Activated naive CD4-positive, alpha-beta T cell treated with anti-CD3 and anti-CD28 coated beads, Interleukin-2, amount 50 U/mL, for 72 hours (primary cell): ENCODE measurements at places on chromosomes 13 and 19.

DNA sequence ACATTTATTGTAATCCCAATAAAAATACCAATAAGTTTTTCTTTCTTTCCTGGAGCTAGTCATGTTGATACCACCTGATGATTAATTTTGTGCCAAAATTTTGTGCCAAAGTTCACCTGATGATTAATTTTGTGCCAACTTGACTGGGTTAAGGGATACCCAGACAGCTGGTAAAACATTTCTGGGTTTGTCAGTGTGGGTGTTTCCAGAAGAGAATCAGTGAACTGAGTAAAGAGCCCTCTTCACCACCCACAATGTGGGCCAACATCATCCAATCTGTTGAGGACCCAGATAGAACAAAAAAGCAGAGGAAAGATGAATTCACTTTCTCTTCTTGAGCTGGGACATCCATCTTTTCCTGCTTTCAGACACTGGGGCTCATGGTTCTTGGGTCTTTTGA is 292.9 kb downstream of the LMO7 start:
- no peak for DNase-seq

- no peak for DNase-seq
Measured at GRCh38 chr13:22064854-22065620, 394.2 kb downstream of the FGF9 start.

DNA sequence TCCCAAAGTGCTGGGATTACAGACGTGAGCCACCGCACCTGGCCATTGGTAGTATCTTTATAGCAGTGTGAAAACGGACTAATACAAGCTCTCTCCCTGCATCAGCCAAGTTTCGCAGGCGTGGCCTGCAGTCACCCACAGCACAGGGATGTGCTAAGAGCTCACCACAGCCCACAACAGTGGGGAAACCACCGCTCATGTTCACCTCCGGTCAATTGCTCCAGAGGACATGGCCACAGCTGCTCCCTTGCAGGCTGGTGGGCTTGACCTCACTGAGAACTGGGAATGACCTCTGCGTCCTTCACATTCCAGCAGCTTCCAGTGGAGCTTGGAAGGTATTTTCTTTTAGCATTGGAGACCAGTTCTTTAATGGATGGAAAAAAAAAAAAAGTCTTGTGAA is 156.4 kb downstream of the KCTD15 start:
- DNase-seq = no peak

GRCh38 chr19:45455707-45456499 is 11.9 kb upstream of the FOSB start:
- peak; percentile 91 for DNase-seq

DNA sequence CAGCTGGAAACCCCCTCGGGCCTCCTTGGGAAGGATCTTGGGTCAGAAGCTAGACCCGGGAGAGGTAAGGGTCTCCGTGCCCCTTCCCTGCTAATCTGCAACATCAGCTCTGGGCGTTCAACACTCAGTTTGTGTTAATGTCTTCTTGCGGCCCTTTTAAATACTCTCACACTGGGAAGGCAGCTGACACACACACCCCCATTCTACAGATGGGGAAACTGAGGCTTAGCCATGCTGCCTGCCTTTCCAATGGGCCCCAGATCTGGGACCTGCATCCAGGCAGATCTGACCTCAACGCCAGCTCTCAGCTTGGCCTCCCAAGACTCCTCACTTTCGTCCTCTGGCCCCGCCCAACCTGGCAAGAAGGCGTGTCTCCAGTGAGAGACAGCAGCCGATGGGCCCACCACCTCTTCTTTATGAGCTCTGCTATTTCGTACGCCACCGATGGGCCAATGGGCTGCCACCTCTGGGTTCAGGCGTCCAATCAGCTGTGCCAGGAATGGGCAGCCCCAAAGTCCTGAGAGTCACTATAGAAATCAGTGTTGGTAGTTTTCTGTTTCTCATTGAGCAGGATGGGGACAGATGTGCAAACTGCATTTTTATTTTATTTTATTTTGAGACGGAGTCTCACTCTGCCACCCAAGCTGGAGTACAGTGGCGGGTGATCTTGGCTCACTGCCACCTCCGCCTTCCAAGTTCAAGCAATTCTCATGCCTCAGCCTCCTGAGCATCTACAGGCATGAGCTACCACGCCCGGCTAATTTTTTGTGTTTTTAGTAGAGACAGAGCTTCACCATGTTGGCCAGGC is 43.8 kb downstream of the DNM2 start:
- DNase-seq = no peak

DNA sequence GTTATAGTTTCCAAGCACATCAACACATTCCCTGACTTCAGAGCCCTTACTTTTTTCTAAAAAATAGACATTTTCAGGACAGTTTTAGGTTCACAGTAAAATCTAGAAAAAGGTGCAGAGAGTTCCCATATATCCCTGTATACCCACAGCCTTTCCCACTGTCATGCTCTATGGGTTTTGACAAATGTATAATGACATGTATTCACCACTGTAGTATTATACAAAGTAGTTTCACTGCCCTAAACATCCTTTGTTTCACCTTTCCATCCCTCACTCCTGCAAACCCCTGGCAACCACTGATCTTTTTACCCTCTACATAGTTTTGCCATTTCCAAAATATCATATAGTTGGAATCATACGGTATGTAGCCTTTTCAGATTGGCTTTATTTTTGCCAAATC is 15.6 kb downstream of the NAA16 start:
- no peak for DNase-seq

DNA sequence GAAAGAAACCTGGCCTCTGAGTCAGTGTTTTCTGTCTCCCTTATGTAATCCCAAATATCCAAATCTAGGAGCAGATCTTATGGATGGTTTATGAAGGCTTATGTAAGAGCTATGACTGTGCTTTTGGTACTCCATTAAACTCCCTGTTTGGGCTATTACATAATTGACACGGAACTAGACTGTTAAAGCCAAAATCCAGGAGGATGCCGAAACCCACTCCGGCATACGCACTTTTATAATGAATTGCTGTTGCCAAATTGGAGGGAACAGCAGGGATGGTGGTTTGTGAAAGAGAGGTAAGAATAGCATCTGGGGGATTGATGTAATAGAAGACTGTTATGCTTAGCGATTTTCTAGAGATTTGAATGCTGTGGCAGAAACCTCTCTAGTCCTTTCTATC is 2.0 kb downstream of the MTUS2 start:
- DNase-seq = no peak

- no peak for DNase-seq
Measured at GRCh38 chr13:58087566-58087965, 456.0 kb downstream of the PCDH17 start.

DNA sequence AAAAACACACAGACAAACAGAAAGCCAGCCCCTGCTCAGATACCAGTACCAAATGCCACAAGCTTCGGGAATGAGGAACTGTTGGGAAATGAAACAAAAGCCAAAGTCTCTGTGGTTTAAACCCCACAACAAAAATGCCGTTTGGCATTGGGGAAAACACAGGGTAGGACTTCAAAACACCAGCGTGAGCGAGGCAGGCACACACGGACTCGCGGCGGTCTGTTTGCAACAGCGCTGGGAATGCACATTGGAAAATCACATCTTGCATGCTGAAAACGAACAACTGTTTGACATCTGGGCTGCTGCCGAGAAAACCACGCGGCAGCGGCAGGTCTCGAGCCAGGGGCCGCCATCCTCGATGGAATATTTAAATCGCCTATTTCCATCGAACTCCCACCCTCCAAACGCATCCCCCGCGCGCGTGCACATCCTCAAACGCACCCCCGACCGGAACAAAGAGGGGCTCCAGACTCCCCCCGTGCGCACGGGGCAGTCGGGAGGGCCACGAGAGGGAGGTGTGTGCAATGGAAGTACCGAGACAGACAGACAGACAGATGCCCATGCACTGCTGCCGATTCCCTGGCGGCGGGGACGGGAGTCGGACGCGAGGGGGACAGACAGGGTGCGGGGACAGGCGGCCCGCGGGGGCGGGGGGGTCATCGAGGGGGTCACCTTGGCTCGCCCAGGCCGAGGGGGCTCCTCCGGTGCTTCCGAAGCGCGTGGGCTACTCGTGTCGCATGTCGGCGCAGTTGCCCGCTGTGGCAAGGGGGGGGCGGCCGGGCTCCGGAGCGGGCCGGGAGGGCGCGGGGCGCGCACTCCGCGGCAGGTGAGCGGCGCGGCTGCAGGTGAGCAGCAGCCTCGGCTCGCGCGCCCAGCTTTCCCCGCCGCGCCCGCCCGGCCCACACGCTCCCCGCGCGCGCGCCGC is at the start of gene GPR12:
TSS of gene GPR12 (minus strand) at position 880 of the 925 bp plus-strand sequence. CDS start 959 bp downstream, outside the sequence.
- no peak for DNase-seq

- no peak for DNase-seq
Measured at GRCh38 chr13:68078469-68078868, 848.3 kb upstream of the PCDH9 start.

GRCh38 chr19:2060884-2061494 is 9.9 kb upstream of the MKNK2 start:
- no peak for DNase-seq

- no peak for DNase-seq
Measured at GRCh38 chr13:29227576-29227975, 367.9 kb downstream of the SLC7A1 start.

DNA sequence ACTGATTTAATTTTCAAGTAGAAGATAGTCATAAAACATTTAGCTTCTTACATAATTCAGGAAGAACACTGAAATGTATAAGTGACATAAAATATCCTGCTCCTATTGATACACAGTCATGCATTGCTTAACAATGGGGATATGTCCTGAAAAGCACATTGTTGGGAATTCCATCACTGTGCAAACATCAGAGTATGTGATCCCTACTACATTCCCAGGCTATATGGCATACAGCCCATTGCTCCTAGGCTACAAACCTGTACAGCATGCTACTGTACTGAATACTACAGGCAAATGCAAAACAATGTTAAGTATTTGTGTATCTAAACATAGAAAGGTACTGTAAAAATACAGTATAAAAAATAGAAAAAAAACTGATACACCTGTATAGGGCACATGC is 723.9 kb upstream of the ARGLU1 start:
- DNase-seq = no peak

DNA sequence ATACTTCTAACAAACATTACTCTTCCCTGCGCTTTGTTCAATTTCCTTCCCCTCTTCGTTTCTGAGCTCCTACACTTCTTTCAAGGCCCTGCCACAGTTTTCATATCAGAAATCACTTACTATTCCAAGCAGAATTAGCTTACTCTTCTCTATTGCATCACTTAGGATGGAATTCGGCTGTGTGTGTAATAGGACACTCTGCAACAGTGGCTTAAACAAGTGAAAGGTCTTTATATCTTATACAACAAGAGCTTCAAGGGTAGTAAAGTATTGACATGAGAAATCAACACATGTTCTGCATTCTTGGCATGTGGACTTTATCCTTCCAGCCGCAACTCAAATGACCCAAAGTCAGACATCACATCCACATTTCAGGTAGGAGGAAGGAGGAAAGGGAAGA is 279.6 kb downstream of the PCDH20 start:
- no peak for DNase-seq

DNA sequence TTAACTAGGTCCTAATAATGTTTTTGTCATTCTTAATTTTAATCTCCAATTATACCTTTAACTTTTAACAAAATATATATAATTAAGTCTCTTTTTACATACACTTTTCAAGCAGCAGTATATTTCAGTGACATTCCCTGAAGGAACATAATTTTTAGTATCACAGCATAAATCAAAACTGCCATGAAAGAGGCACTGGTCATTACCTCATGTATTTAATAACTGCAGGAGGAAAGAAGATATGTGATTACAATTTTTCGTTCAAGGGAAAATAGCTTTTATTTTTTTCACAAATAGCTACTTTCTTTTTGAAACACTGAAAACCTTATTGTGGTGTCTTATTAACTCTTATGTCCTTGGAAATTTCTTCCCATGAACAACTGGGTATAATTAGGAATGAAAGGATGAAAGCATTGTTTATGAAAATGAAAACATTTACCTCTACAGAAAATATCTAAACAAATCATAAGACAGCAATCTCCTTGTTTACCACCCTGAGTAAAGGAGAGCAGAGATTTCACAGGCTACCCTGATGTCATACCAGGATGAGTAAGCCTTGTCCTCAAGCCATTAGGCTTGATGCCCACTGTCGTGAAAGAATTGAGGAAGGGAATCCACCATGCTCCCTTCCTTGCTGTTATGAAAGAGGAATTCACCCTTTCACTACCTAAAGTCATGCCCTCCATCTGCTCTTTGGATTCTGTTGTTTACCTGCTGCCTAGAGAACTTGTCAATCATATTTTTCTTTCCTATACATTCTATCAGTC is 877.2 kb upstream of the PCDH20 start:
- no peak for DNase-seq

DNA sequence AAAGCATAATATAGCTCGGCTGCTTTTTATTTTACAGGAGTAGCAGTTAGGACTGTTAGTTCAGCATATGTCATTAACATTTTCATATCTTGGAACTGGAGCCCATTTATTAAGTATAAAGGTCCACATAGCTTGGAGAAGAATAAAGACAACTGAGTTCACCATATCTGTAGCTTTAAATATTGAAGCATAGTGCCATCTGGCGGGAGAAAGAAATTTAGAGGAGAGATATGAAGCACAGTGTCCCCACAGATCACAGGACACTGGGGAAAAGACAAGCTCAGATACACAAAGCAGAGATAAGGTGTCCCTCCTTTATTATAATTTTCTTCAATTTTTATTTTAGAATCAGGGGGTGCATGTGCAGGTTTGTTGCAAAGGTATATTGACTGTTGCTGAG is 104.7 kb upstream of the FREM2 start:
- no peak for DNase-seq

DNA sequence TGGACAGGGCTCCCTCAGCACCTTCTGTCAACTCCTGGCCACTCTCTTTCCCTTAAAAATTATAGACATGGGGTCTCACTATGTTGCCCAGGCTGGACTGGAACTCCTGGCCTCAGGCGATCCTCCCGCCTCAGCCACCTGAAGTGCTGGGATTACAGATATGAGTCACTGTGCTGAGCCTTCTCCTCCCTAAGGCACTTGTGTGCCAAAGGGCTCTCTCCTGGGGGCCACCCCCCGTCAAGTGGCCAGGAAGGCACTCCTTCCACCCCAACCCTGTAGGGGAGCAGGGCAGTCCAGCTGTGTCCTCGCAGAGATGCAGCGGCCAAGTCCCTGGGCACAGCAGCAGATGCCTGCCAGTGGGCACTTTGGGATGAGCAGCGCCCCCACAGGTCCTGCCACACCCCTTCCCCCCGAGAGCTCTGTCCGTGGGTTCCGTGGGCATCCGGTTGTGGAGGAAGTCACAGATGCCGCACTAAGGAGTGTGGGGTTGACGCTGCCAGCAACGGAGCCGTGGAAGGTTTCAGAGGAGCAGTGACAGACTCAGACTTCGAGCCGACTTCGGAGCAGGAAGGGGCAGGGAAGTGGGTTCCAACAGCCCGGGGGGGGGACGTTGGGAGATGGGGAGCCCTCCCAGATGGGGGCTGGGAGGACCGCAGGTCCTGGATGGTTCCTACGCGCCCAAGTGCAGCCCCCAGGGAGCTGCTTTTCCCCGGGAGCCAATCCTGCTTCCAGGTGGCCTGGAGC is 3.3 kb upstream of the UQCR11 start:
- DNase-seq = no peak

- no peak for DNase-seq
Measured at GRCh38 chr13:60260440-60260839, 96.7 kb upstream of the DIAPH3 start.
